ENCODE measurements at places on chromosomes 5 and 9.

DNA sequence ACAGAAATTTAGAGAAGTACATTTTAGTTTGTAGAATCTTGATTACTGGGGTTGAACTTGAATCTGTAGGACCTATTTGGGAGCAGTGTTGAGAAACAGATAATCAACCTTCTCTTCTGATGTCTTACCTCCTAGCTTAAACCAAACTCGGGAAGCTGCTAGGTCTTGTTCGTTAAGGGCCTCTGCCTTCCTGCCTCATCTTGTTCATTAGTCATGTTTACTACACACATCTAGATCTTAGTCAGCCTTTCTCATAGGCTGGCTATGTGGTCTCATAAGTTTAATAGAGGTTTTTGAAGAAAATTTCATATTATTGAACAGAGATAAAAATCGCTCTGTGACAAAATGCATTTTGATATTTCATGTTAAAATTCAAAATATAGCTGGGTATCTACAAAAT lies 331.0 kb upstream of the EDIL3 start:
- no peak for DNase-seq

- DNase-seq, result no peak
Measured at GRCh38 chr9:76651119-76651705, 113.0 kb upstream of the PCA3 start.

GRCh38 chr5:124644138-124644537 lies 102.3 kb downstream of the ZNF608 start:
- no peak for DNase-seq

DNA sequence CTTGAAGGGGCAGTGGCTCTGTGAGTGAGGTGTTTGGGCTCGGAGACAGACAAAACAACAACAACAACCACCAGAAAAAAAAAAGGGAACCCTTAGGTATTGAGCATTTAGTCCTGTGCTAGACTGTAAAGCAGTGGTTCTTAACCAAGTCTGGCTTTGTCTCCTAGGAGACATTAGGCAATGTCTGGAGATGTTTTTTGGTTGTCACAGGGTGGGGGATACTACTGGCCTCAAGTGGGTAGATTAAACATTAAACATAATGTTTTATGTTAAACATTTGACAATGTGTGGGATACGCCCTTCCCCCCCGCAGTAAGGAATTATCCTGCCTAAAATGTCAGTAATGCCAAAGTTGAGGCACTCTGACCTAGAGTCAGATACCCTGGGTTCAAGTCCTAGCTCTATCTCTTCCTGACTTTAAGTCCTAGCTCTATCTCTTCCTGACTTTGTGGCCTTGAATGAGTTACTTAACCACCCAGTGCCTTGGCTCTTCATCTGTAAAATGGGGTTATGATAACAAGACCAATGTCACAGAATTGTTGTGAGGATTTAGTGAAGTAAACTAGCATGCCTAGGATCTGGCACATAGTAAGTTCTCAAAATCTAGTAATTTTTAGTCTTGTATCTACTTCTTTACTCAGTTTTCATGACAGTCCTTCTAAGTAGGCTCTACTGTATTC lies 1.8 kb downstream of the TRIM32 start:
- DNase-seq, result no peak

DNA sequence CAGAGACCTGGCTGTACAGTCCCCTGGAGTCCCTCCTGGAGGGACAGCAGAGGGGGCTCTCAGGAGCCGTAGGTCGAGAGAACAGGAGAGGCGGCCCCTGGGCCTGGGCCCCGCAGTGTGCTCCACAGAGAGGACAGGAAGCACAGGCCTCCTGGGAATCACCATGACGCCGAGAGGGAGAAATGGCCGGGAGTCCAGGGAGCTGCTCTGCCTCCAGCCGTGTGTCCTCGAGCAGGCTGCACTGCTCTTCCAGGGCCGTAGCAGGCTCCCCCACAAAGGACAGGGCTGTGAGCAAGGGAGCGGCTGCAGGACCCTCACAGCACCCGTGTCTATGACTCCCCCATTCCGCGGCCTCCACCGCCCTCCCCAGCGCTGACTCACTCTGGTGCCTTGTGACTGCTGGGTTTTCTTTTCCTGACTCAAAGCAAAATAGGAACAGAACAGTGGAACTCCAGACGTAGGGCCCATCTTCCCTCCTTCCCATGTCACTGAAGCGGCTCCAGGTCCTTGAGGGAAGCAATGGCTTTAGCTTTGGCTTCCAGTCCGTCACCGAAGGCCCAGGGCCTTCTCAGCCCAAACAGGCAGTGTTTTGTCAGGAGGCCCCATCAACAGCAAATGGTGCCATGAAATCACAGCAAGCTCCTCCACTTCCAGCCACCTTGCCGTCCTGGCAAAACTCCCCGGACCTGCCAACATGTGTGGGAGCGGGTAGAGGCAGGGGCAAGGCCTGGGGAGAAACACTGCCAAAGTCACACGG lies 114.2 kb downstream of the LHFPL2 start:
- peak; percentile 92 for DNase-seq
